ENCODE measurements at places on chromosomes 12 and 14.

- no peak for DNase-seq
These were observed 13.8 kb upstream of the COL2A1 start for GRCh38 chr12:48017921-48018617.

- no peak for DNase-seq
These were observed 50.3 kb downstream of the SLC38A1 start for GRCh38 chr12:46218322-46219095.

DNA sequence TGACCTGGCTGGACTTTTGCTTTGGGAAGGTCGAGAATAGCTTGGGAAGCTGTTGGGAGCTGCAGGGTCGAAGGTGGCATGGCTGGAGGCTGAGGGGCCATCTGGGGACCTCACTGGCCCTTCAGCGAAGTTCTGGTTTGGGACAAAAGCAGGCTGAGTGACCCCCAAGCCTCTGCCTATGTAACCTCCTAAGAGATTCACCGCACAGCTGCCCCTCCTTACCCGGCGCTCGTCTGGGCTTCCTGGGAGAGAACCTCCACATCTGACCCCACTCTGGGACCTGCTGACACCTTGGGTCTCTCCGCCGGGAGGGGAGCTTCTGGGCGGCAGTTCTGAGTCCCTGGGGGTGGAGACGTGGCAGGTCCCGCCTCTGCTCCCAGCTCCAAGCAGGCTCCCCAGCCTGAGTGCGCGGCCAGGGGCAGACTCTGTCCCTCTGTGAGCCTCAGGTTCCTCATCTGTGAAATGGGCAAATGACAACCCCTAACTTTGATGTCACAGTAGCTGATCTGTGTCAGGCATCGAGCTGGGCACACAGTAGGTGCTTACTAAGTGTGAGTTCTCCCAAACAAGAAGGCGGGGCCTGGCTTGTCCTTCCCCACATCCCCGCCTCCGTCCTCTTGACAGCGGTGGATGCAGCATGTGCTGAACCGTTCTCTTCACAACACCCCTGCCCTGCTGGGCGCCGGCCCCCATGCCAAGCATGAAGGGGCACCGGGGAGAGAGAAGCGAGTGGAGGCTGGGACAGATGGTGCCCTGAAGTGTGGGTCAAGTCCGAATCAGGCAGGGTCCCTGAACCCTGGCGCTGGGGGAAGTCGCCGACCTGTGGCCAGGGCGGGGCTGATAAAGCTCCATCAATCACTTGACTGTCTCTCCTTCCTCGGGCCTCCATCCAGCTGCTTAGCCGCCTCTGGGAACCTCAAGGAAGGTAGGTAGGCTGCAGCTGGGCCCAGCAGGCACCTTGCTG lies 3.8 kb downstream of the EXOC3L4 start:
- no peak for DNase-seq

GRCh38 chr14:37991027-37991426 lies 216.7 kb upstream of the SSTR1 start:
- no peak for DNase-seq

DNA sequence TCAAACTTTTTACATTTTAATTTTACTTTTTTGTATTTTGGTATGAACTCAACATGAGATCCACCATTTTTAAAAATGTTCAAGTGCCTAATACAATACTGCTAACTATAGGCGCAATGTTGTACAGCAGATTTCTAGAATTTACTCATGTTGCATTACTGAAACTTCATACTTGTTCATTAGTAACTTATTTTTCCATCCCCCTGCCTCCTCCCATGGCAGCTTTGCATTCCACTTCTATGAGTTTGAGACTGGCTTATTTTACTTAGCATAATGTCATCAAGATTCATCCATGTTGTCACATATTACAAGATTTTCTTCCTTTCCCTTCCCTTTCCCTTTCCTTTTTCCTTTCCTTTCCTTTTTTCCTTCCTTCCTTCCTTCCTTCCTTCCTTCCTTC lies 825.9 kb downstream of the SLC16A7 start:
- peak; percentile 5 for DNase-seq
